ENCODE measurements at places on chromosomes 4 and X.

- DNase-seq: no peak
These were observed 5.7 kb downstream of the SYAP1 start for GRCh38 chrX:16725072-16725471.

- DNase-seq: no peak
These were observed 1862.7 kb downstream of the STIM2 start for GRCh38 chr4:28723371-28723770.

- DNase-seq: no peak
These were observed 125.0 kb upstream of the SMIM10 start for GRCh38 chrX:134865682-134866255.

DNA sequence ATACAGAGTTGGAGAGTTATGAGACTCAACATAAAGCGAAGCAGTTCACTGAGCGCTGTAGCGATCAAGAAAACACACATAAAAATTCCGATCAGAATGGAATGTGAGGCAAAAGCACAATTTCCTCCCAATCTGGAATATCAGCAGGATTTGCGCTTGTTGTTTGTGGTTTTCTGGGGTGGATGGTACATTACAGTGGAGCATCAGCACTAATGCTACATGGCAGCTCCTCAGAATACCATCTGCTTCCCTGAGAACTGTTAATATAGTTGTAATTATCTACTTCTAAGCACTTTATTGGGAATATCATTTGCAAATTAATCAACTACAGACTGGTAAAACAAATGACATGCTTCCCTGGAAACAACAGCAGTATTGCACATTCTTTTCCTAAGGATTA, 324.1 kb upstream of the PPARGC1A start:
- no peak for DNase-seq

- DNase-seq: no peak
These were observed 12.9 kb upstream of the WDR17 start for GRCh38 chr4:176052744-176053143.

DNA sequence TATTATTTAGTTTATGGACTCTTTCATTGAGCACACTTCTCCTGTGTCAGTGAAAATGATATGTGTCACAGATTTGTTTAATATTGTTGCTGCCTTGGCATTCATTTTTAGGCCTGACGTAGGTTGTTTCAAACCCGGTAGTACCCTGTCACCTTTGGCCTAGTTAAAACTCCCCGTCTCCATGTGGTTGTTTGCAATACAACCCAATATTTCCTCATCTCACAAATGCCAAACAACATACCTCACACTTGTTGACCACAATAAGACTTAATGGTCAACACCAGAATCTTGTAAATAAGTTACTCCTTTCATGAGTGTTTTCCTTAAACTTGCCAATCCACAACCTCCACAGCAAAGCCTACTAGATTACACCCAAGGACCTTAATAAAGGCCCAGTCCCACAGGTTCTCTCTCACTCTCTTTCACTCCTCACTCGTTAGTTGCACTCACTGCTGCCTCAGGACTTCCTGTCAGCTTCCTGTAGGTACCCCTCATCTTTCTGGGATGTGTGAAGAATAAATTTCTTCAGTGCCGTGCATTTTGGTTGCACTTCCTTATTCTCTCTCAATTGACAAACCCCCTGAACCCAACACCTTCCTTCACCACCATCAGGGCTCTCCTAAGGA, 31.3 kb downstream of the IL13RA2 start:
- DNase-seq: no peak

DNA sequence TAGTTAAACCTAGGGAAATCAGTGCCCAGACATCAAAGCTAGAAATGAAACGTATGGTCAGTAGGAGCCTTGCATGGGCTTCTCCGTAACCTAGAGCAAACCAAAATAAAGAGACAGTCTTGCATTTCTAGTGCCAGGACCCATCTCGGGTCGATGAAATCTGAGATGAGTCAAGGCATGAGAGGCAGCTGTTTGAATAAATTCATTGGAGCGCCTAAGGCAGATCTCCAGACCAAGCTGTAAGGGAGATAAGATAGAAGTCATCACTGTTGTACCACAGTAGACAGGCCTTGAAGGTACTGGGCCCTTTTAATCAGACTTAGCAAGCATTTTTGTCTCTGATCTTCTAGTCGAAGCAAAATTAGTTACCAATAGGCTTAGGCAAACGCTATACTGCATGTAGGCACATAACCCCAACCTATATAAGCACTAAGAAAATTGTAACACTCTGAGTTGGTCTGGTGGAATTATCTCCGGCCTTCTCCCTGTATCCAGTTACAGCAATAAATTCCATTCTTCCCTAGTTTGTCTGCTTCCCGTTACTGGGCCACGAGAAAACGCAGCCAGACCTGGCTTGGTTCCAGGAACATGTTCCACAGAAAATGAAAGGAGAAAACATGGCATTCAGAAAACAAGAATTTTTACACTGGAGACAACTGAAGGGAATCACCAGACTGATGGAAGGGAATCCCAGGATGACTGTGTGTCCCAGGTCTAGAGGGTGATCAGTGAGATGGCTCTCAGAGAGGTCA, 21.1 kb upstream of the PAPSS1 start:
- no peak for DNase-seq

DNA sequence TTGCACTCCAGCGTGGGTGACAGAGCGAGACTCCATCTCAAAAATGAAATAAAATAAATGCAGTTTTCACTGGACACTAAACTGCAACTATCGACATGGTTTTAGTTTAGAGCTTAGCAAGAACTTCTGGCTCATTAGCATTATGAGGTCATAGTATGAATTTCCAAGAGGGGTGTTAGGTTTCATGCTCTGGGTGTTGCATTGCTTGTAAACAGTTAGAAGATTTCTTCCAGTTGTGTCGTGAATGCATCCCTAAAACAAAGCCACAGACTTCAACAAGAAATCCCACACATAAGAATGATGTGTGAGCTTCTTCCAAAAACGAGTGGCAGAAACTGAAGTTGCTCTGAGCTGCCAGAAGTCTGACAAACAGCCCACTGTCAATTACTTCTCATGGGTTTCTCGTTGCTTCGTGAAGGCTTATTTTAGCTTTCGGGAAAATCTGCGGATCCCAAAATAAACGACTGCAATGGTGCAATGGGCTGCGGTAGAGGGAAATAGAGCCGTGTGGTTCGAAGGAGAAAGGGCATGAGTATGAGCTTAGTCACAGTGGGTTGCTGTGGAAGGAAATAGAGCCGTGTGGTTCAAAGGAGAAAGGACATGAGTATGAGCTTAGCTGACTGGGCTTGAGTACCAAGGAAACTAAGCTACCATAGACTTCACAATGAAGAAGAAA, 354.9 kb downstream of the DHRSX start:
- no peak for DNase-seq

DNA sequence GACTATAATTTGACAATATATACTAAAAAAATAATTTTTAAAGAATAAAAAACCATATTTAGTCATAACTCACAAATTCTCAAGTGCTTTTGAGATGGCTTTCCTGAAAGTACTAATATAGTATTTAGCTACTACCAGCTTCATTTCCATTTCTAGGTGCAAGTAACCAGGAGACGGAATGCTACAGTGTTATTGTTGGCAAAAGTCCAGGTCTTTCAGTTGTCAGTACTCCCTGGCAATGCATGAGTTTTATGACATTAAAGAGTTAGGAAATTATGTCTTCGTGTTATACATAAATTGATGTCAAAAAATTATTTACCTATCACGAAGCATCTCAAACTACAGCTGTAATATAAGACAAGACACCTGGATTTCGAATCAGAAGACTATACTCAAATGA, 45.0 kb downstream of the TMEM47 start:
- no peak for DNase-seq

GRCh38 chr4:109969087-109969486, 56.4 kb downstream of the EGF start:
- DNase-seq: no peak

DNA sequence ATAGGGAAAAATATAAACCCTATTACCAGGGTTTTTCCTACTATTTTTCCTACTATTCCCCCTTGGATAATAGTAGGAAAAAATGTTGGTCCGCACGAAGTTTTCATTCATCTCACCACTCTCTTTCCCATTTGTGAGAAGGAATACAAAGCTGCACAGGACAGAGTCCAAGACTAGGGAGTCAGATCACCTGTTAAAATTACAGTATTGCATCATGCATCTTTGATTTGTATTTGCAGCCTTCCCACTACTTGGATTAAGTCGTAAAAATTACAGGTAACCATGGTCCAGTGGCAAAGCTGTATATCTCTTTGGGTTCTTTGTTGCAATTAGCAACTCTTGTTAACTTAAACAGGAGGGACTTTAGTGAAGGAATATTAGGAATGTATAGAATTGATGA, 121.5 kb downstream of the FNIP2 start:
- no peak for DNase-seq

DNA sequence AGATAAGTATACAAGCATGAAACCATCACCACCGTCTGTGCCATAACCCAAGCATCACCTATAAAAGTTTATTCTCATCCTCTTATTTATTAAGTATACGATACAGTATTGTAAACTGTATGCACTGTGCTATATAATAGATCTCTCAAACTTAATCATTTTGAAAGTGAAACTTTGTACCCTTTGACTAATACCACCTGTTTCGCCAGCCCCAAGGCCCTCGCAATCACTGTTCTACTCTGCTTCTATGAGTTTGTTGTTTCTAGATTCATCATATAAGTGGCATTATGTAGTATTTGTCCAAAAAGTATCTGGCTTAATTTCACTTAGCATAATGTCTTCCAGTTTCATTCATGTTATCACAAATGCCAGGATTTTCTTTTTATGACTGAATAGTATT, 72.1 kb upstream of the DOCK11 start:
- DNase-seq: no peak

- DNase-seq: no peak
These were observed 27.3 kb upstream of the RAPGEF2 start for GRCh38 chr4:159075531-159075932.
